ENCODE measurements at places on chromosomes 4 and X.

GRCh38 chr4:123398853-123399626, 2.4 kb downstream of the SPRY1 start:
- DNase-seq, result peak; percentile 64

DNA sequence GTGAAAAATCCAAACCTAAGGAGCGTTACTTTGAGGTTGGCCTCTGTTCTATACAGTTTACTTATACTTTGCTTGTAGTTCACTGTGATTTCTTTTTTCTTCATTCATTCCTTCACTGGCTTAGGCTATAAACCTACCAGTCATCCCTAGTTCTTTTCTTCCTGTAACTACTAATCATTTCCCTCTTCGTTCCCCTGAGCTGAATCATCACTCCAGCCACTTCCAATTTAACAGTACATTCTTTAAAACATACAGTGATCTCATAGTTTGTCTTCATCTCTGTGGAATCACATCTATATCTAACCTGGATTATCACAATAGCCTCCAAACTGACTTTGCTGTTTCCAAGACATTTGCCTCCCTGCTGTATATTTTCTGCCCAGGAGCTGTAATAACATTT, 25.2 kb upstream of the NPFFR2 start:
- peak; percentile 50 for DNase-seq

DNA sequence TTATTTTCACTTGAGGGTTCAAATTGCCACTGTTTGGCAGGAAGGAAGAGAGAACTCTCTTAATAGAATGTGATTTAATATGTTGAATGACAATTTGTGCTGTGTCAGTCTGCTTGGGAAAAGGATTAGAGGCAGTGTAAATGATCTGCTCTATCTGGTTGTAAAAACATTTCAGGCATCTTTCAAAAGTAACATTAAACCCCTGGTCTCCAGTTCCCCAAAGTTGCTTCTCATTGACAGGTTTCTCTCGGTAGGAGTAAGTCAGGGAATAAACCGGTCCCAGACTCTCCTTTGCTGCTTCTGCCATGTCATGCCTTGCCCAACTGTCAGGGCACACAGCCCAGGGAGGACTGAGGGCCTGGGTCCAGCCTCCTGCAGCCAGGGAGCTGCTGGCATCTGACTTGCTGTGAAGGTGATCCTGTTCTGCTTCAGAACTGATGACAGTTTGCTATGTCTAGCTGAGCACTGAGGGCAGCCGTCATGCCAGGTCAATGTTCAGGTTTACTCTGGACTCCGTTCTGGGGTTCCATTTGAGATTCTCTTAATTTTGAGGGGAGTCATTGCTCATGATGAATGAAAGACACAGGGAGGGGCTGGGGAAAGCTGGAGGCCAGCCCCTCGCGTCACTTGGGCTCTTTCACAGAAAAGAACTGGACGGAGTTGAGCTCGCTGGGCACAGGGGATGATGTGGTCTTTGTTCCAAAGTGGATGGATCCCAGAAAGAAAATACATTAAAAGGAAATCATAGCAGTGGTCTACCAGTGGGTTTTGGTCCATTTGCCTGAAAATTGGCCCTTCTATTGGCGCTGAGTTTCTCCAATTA, 312.4 kb downstream of the ARHGAP10 start:
- no peak for DNase-seq

DNA sequence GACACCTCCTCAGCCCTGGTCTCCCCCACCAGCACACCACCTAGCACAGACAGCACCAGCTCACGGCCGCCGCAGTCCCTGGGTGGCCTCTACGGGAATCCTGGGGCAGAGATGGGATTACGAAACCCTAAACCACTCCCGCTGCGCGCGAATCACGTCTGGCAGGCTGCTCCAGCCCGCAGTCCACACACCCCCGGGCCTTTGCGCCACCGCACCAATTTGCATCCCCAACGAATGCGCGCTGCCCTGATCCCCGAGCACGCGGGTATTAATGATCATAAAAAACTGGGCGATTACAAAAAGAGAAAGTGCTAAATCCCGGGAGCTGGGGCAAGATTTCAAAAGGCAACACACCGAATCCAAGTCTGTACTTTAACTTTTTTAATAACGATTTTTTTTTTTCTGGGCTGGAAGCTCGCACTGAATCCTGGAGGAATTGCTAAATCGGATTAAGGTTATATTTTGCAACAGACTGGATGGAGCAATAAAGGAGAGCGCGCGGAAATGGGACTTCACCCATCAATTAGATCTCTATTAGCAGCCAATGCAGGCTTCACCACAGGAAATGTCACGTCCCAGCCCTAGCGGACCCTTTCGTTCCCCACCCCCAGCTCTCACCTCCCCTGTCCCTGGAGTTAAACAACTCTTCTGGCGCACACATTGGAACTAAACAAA, 69.8 kb upstream of the TMEM33 start:
- no peak for DNase-seq

GRCh38 chr4:176709417-176709816, 83.3 kb downstream of the VEGFC start:
- DNase-seq, result peak; percentile 1

DNA sequence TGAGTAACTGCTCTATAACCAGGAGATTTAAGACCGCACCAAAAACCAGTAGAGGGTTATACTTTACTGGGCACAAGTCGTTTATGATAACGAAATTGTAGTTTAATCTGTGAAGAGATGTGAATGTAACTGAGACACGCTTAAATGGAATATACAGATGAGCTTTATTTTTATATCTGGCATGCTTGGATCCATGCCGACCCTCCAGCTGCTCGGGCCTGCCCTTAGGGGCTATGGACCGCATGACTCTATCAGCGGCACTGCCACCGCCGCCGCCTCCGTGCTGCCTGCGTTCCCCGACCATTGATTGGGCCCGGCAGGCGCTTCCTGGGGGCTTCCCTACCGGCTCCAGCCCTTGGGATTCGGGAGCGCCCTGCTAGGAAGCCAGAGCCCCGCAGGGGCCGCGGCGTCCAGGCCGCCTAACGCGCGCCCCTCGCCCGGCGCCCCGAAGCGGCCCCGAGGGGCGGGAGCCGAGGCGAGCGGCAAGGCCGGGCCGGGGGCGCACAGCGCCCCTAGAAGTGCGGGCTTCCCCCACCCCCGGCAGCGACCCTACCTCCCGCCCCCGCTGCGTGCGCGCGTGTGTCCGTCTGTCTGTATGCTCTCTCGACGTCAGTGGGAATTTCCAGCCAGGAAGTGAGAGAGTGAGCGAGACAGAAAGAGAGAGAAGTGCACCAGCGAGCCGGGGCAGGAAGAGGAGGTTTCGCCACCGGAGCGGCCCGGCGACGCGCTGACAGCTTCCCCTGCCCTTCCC, at the start of gene NFKB1:
NFKB1 (plus strand) TSS at position 664 of the 751 bp plus-strand sequence. CDS start 24,160 bp downstream, outside the sequence.
- DNase-seq, result peak; percentile 64

GRCh38 chrX:46543441-46543840, 1.8 kb downstream of the ZNF674 start:
- DNase-seq, result no peak

GRCh38 chrX:19595043-19595677, 79.9 kb upstream of the MAP3K15 start:
- DNase-seq, result no peak

- DNase-seq, result no peak
Observed at GRCh38 chr4:41305476-41305875, 48.7 kb downstream of the UCHL1 start.

GRCh38 chr4:106116025-106116424, 200.0 kb downstream of the TBCK start:
- no peak for DNase-seq

GRCh38 chrX:66676413-66676812, 37.5 kb upstream of the EDA2R start:
- peak; percentile 11 for DNase-seq

- DNase-seq, result peak; percentile 32
Observed at GRCh38 chrX:46865281-46865680, 28.4 kb downstream of the RP2 start.

GRCh38 chr4:86108137-86108536, 251.7 kb downstream of the MAPK10 start:
- DNase-seq, result no peak

- DNase-seq, result no peak
Observed at GRCh38 chr4:83128240-83128929, 13.9 kb upstream of the PLAC8 start.

- no peak for DNase-seq
Observed at GRCh38 chrX:36957425-36958328, 50.5 kb upstream of the FAM47C start.

DNA sequence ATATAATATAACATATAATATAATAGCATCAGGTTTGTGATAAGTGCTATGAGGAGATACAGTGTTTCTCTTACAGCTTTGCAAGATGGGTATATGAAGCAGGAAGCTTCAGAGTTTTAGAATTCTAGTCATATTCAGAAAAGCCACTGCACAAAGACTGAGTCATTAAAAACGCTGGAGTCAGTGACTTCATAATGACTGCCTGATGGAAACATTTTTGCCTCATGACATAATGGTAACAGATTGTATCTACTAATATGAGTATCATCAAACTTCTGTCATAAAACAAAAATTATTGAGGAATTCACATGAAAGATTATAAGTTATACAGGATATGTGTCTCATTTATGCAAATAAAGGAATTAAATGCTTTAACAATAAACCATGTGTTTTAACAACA, 46.8 kb downstream of the EPHA5 start:
- no peak for DNase-seq

DNA sequence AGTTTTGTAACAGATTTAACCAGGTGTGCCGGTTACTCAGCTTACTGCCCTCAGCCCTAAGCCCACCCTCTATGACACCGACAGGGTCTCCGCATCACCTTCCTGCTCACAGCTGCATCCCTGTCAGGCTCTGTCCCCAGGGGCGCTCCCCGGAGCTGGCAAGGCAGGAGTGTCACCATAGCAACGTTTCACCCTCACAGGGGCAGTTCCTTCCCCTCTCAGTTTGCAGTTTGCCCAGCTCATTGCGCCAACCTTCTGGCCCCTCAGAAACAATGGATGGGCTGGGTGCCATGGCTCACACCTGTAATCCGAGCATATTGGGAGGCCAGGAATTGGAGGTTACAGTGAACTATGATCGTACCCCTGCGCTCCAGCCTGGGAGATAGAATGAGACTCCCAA, 42.6 kb downstream of the RGS12 start:
- no peak for DNase-seq

DNA sequence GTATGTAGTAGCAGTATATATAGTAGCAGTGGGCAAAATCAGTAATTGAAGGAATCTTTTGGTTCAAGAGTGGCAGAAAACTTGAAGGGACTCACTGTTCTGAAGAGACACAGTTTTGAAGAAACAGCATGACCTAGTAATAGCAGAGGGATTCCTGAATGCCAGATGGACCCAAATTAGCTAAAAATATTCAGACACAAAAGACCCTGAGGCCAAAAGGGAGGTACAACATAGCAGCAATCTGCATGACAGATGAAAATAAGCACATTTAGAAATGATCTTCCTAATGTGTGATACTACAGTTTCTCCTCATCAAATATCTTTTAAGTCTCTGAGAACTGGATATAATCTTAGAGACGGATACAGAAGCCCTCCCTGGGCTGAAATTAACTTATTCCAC, 536.6 kb downstream of the PPARGC1A start:
- DNase-seq, result no peak

GRCh38 chr4:24364249-24364648, 220.1 kb downstream of the DHX15 start:
- no peak for DNase-seq

- DNase-seq, result no peak
Observed at GRCh38 chrX:97636473-97637140, 752.9 kb downstream of the RPA4 start.

GRCh38 chr4:154927126-154927680, 146.1 kb downstream of the RBM46 start:
- DNase-seq, result no peak

GRCh38 chrX:9207142-9207541, 173.2 kb upstream of the FAM9B start:
- no peak for DNase-seq

DNA sequence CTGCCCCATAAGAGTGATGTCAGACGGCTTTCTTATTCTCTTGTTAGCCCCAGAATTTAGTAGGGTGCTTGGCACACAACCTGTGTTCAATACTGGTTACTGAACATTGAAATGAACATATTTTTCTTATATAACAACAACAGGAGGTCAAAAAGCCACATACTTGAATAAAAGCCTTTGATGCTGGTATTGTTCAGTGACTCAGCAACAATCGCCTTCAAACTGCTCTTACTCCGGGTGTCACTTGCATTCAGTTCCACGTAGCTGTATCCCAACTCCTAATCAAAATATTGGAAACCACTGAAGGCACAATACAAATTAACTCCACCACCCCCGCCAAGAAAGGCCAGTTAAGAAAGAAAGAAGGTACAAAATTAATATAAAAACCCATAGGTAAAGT, 61.5 kb downstream of the RFC1 start:
- DNase-seq, result no peak

DNA sequence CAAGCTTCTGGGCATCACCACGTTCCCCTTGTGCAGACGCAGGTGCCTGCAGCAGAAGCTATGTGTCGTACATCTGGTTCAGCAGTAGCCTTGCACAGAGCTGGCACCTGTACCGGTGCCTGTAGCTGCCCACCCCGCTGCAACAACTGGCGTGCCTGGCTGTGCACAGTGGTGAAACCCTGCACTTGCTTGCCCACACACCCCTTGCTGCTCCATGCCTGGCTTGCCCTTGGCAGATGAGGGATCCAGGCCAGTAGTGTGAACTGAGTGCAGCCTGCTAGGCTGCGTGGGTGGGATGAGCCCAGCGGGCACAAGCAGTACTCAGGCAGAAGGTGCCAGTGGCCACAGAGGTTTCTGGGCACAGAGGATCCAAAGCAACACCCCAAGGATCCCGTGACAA, 528.4 kb downstream of the PPARGC1A start:
- DNase-seq, result no peak

- DNase-seq, result no peak
Observed at GRCh38 chr4:26028793-26029567, 115.0 kb downstream of the SMIM20 start.

DNA sequence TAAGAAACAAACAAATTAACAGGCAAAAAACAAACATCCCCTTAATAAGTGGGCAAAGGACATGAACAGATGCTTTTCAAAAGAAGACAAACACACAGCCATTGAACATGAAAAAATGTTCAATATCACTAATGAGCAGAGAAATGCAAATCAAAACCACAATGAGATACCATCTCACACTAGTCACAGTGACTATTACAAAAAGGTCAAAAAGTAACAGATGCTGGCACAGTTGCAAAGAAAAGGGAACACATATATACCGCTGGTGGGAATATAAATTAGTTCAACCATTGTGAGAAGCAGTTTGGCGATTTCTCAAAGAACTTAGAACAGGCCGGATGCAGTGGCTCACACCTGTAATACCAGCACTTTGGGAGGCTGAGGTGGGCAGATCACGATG, 146.1 kb upstream of the NEIL3 start:
- DNase-seq, result no peak

- DNase-seq, result no peak
Observed at GRCh38 chrX:99800016-99800415, 610.1 kb downstream of the PCDH19 start.

GRCh38 chrX:110462957-110463356, 104.3 kb downstream of the RTL9 start:
- no peak for DNase-seq

DNA sequence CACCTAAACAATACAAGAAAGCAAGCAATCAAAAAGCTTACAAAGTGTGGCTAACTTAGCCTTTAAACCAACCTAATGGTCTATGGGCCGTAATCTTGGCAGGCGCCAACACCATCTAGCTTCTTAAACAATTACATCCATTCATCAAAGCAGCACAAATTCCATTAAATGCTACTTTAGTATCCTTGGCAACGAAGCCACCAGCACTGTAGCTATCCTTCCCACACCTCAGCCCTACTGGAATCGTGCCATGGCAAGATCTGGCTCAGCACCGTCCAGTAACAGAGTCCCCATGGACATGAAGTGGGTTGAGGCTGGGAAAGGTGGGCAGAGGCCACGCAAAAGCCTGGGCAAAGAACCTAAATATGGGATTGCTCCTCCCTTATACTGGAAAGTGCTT, 91.6 kb upstream of the MAP3K15 start:
- no peak for DNase-seq
